Inflammatory macrophage treated with lipopolysaccharide for 4 hours (primary cell): ENCODE measurements at places on chromosomes 2 and 18.
A peak's percentile ranks its signal among the peaks of the same experiment; 100 is the strongest.

- DNase-seq, result no peak
Measured at GRCh38 chr18:55763805-55764204, 175.8 kb upstream of the TCF4 start.

GRCh38 chr2:212863185-212863588, 288.2 kb downstream of the IKZF2 start:
- DNase-seq, result peak; percentile 38

- DNase-seq, result no peak
Measured at GRCh38 chr18:37306432-37306831, 259.2 kb downstream of the CELF4 start.

- no peak for DNase-seq
Measured at GRCh38 chr2:144181001-144181400, 338.9 kb downstream of the ZEB2 start.

- DNase-seq, result no peak
Measured at GRCh38 chr2:21811541-21811940, 687.8 kb downstream of the TDRD15 start.

GRCh38 chr18:3840766-3841165, 390.8 kb downstream of the TGIF1 start:
- no peak for DNase-seq

DNA sequence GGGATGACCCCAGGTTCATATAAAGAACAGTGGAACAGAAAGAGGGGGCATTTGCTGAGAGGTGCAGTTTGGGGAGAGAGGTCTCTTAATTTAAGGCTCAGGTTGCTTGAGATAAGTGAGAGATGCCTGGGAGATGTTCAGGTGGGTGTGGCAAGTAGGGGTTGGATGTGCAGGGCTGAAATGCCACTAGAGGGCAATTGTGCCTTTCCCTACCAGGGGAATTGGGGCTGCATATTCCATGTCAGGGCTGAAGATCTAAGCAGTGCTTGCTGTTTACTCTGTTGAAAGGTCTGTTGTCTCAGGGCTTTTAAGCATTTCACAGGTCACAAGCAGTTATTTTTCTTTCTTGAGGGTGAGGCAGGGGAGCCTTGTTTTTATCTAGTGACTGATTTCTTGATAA, 7.8 kb downstream of the CCDC85A start:
- DNase-seq, result no peak
